WTC11 (cell line): ENCODE measurements at places on chromosomes 5 and 9. TPM values are rescaled to one million over a fixed set of nuclear protein-coding genes. Genes with fewer than 3 reads are reported as not detected.

GRCh38 chr9:37620396-37620795 lies 28.0 kb upstream of the TOMM5 start:
- no peaks in the 10 kb centered on the region for H3K36me3 ChIP-seq
- no peak overlapping the region for H3K27ac ChIP-seq
- H3K27me3 ChIP-seq: no peaks in the 10 kb centered on the region
- no peak overlapping the region for H3K4me3 ChIP-seq

- H3K36me3 ChIP-seq: no peaks in the 10 kb centered on the region
- no peak overlapping the region for H3K27ac ChIP-seq
- DNase-seq: no peak
- peaks cover 2% of the 10 kb centered on the region for H3K4me1 ChIP-seq
- no peak overlapping the region for H3K4me3 ChIP-seq
These were observed 288.2 kb downstream of the FANCC start for GRCh38 chr9:95029288-95029687.

- no peak overlapping the region for H3K4me3 ChIP-seq
- peaks cover 5% of the 10 kb centered on the region; the same call in 1 of the 2 replicates for H3K27me3 ChIP-seq
- no peak for DNase-seq
- H3K4me1 ChIP-seq: no peaks in the 10 kb centered on the region
- no peaks in the 10 kb centered on the region for H3K36me3 ChIP-seq
These were observed 356.5 kb downstream of the CCDC171 start for GRCh38 chr9:15909297-15909696.

GRCh38 chr5:139872052-139872766 lies 76.6 kb downstream of the PSD2 start:
- no peaks in the 10 kb centered on the region; the same call in 1 of the 2 replicates for H3K27me3 ChIP-seq
- 0 out of 2 replicates have a peak, but pooled peaks cover 2% of the 10 kb centered on the region for H3K36me3 ChIP-seq
- H3K4me1 ChIP-seq: peaks cover 19% of the 10 kb centered on the region
- no peak overlapping the region for H3K4me3 ChIP-seq

DNA sequence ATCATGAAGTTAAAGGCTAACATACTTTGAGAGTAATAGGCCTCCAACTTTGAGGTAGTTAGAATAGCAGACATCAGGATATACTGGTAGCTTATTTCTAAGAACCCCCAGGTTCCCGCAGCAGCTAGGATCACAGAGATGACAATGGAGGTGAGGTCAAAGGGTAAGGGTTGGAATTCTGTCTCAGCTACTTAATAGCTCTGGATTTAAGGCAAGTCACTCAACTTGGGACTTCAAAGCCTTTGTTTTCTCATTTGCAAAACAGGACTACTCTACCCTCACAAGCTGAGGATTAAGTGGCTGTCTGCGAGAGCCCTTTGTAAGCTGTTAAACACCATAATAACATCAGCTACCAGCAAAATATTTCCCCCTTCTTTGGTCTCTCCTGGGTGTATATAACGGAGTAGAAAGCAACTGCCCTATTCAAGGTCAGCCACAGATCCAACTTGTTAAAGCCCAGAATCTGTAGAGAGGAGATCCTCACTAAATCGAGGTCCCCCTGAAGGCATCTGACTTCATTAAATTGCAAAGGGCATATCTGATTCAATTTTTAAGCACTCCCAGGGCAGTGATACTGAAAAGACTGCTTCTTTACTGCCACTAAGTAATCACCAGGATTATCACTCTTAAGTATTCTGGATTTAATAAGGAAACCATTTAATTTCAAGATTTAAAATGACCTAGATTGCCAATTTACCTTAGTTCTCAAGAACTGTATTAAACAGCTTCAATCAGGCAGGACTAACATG lies 104.7 kb downstream of the DCP2 start:
- no peak for DNase-seq
- peaks cover 12% of the 10 kb centered on the region for H3K4me1 ChIP-seq
- H3K27me3 ChIP-seq: no peaks in the 10 kb centered on the region
- peaks cover 47% of the 10 kb centered on the region for H3K36me3 ChIP-seq

DNA sequence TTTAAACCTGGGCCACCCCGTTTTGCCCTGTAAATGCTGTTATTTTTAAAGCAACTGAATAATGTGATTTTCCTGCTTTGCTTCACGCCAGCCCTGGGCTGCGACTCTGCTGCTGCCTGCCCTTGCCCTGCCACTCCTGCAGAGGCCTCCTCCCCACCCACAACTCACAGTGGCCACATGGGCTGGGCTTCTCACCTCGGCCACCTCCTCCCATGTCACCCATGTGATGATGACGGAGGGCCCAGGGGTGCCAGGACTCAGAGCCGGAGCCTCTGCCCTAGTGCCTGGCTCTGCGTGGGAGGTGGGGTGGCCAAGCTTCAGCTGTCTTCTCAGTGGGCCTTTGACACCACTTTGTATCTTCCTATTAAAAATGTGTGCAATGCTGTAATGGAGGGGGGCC lies 48.1 kb upstream of the NKD2 start:
- no peaks in the 10 kb centered on the region for H3K36me3 ChIP-seq
- DNase-seq: no peak
- no peaks in the 10 kb centered on the region for H3K27me3 ChIP-seq
- no peak overlapping the region for H3K27ac ChIP-seq

- no peak overlapping the region for H3K27ac ChIP-seq
- DNase-seq: no peak
- no peak overlapping the region for H3K4me3 ChIP-seq
- H3K27me3 ChIP-seq: no peaks in the 10 kb centered on the region
- no peaks in the 10 kb centered on the region for H3K36me3 ChIP-seq
These were observed 310.8 kb downstream of the PDE4D start for GRCh38 chr5:59582746-59583145.

DNA sequence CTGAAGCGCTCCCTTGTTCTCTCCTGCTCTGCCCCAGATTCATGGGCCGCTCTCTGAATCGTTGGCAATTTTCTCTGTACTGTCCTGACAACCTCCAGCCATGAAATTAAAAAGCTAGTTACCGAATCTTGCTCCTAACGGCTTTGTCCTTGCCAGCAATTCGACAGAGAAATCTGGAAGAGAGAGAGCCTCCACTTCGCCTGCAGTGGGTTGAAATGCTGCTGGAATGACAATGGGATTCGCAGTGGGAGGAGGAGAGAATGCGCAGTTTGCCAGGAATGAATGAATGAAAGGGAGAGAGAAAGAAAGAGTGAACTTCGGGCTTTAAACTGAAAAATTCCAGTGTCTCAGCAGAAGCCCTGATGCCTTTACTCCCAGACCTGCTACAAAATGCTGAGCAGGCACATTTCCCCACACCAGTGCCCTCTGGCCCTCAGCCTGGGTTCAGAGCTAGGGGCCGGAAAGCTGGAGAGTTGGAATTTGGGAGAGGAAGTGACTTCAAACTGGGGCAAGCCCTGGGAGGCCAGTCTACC lies 11.5 kb upstream of the BOD1 start:
- no peaks in the 10 kb centered on the region for H3K36me3 ChIP-seq
- DNase-seq: no peak
- H3K4me3 ChIP-seq: peak overlapping the region; percentile 28

- H3K27ac ChIP-seq: no peak overlapping the region
- H3K27me3 ChIP-seq: no peaks in the 10 kb centered on the region
- H3K4me3 ChIP-seq: no peak overlapping the region
- peaks cover 6% of the 10 kb centered on the region for H3K36me3 ChIP-seq
- H3K4me1 ChIP-seq: peaks cover 10% of the 10 kb centered on the region
These were observed 11.9 kb upstream of the ARHGAP26 start for GRCh38 chr5:142758062-142758795.

DNA sequence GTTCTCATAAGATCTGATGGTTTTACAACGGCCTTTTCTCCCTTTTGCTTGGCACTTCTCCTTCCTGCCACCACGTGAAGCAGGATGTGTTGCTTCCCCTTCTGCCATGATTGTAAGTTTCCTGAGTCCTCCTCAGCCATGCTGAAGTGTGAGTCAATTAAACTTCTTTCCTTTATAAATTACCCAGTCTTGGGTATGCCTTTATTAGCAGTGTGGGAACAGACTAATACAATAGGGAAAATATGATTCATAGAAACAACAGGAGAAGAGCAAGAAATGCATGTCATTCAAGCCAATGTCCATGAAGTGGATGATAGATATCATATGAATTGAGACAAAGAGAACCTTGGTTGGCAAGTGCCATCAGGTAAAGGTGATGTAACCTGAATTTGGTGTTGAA lies 128.3 kb upstream of the HAPLN1 start:
- no peaks in the 10 kb centered on the region for H3K27me3 ChIP-seq
- no peak for DNase-seq
- no peak overlapping the region for H3K27ac ChIP-seq
- no peak overlapping the region for H3K4me3 ChIP-seq
- no peaks in the 10 kb centered on the region for H3K36me3 ChIP-seq

DNA sequence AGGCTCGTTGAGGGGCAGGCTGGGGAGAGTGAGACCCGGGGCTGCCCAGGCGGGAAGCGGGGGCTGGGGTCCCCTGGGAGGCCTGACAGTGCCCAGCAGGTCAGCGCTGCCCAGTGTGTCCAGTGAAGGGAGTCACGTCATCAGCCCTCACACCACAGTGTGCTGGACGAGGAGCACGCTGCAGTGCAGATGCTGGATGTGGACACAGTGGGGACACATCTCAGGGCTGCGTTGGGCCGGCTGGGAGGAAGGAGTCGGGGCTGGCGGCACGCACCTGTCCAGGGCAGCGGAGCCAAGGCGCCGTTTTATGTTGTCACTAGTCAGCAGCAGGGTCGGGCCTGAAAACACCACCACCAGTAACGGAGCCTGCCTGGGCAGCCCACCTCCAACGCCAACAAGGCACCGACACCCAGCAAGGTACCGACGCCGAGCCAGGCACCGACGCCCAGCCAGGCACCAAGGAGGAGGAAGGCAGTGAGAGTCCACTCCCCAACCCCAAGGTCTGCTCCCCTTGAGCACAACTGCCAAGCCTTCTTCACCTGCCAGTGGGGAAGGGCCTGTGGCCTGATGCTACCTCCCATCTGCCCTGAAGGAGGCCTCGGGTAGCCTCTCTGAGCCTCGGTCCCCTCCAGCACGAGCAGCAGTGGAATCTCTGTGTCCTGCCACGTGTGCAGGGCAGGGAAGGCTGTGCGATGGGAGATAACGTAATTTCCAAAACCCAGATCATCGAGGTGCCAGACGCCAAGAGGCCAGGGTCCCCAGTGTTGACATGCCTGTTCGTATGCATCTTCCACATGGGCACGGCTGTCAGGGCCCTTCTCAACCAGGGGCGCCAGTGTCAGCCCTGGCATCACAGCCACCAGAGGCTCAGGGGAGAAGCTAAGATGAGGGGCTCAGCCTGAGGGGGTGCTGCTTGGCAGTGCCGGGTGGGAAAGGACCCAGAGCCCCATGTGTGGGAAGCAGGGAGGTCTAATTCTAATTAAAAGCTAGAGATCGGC lies 21.9 kb upstream of the NSMF start:
- no peaks in the 10 kb centered on the region for H3K27me3 ChIP-seq
- peaks cover 2% of the 10 kb centered on the region; the same call in 1 of the 2 replicates for H3K36me3 ChIP-seq
- H3K4me3 ChIP-seq: no peak overlapping the region

DNA sequence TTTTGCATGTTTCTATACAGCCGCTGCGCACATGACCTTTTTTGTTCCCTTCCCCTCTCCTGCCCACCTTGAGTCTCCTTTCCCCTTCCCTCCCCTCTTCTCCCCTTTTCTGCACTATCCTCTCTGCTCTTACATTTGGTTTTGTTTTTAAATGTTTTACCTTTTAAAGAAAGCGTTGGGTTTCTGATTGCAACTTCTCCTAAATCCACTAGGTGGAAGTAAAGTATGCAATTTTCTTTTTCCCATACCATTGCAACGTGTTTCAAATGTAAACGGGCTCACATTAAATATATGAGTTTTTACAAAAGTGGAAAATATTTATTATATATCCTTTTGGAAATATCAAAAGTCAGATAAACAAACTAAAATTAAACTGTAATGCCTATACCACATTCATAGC lies 500.9 kb downstream of the DIRAS2 start:
- H3K27me3 ChIP-seq: no peaks in the 10 kb centered on the region
- H3K4me3 ChIP-seq: no peak overlapping the region
- H3K36me3 ChIP-seq: peaks cover 4% of the 10 kb centered on the region; the same call in 1 of the 2 replicates
- no peak overlapping the region for H3K27ac ChIP-seq

DNA sequence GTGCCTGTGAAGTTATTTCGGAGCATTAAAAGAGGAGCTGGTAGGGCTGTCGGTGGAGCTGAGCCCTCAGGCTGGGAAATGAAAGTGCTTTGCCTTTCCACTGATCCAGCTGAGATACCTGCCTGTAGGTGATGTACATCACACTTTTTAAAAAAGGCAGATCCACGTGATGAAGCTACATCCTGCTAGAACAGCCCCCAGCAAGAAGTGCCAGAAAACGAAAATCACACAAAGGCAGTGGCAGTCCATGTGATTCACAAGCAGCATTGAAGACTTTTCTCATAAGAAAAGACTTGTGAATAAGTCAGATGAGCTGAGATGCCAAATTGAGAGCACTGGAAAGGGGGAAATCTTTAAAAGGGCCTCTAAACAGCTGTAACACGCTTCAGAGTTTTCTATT lies 765.1 kb downstream of the PTPRD start:
- H3K36me3 ChIP-seq: no peaks in the 10 kb centered on the region
- peaks cover 4% of the 10 kb centered on the region; the same call in 1 of the 2 replicates for H3K4me1 ChIP-seq
- no peak overlapping the region for H3K4me3 ChIP-seq
- H3K27me3 ChIP-seq: no peaks in the 10 kb centered on the region
- no peak overlapping the region for H3K27ac ChIP-seq

DNA sequence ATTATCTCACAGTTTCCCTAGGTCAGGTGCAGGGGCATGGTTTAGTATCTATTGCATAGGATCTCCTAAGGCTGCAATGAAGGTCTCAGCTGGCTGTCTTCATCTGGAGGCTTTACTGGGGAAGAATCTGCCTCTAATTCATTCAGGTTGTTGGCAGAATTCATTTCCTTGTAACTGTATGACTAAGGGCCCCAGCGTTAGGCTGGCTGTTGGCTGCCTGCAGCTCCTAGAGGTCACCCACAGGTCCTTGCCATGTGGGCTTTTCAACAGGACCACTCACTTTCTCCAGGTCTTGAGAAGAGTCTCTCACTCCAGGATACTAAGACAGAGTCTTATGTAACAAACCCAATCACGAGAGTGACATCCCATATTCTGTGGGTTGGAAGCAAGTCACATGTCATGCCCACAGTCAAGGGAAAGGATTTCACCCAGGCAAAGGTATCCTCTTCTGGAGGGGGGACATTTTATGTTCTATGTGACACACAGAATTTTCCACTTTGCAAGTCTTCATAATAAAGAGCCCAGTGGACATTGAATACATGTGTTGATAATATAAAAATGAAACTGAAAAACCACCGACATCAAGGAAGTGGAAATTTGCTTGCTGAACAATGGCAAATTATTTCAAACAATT lies 38.2 kb downstream of the HMHB1 start:
- no peak for DNase-seq
- H3K4me1 ChIP-seq: no peaks in the 10 kb centered on the region
- H3K27me3 ChIP-seq: no peaks in the 10 kb centered on the region
- H3K36me3 ChIP-seq: peaks cover 20% of the 10 kb centered on the region
- H3K4me3 ChIP-seq: no peak overlapping the region

WHRN gene
- 20.6 to 24.3 TPM (median 23.3 TPM) in 3 replicates for total RNA-seq

TNFSF8 gene
- 0.25 TPM in 1 of 3 replicates, not detected in the others for total RNA-seq

TIGD6 gene
- total RNA-seq: 2.1 to 3.2 TPM (median 2.8 TPM) in 3 replicates

ADAMTS16 gene
- 30.1 to 34.6 TPM (median 30.7 TPM) in 3 replicates for total RNA-seq
